ENCODE measurements at places on chromosomes 13 and 19.

DNA sequence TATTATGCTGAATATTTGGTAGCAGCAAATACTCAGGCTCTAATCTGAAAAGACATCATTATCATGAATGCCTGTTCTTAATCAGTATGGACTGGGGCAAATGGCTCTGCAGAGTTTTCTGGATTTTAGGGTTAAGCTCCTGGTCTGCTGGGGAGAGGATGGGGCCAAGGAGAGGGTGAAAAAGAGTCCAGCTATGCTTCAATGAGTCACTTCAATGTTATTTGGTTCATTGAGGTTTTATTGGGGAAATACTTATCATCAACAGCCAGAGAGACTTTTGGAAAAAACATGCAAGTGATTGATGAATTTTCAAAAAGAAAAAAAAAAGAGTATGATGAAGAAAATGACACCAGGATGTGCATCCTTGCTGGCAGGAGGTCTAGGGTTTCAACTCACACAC, 278.3 kb downstream of the UQCRFS1 start:
- DNase-seq: no peak

DNA sequence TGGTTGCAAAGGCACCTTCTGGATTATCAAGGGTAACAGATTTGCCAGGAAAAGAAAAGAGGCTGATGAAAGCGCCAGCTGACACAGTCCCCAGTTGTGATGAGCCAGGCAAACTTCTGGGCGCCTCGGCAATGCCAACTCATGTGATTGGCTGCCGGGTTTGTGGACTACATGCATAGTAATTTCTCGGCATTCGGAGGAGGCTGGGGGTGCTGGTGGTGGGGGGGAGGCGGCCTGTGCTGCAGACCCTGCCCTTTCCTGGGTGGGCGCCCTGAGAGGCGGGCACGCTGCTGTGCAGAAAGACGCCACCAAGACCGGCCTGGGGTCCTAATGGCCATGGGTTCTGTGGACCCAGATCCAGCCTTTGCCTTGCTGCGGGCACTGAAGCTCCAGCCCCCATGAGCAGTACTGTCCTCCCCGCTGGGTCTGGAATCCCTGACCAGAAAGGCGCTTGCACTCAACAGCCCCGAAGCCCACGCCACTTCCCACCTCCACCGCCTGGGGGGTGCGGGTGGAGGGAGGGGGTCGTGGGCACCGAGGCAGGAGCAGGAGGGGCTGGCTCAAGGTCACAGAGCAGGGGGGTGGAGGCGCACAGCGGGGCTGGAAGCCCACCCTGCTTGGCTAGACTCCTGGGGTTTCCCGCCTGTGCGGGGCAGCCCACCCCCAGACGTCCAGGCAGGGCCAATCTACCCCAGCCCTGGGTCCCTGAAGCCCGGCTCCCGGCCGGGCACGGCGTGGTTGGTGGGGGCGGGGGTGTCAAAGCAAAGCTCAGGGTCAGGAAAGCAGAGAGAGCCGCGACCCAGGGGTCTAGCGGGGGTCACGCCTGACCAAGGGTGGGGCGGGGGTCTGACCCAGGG, 1.0 kb downstream of the DIRAS1 start:
- DNase-seq: no peak

- no peak for DNase-seq
Observed at GRCh38 chr13:111912453-111912866, 154.5 kb upstream of the SOX1 start.

- no peak for DNase-seq
Observed at GRCh38 chr19:46586294-46586693, 14.8 kb upstream of the CALM3 start.

GRCh38 chr19:49906879-49907564, 10.3 kb upstream of the IL4I1 start:
- no peak for DNase-seq

GRCh38 chr19:12983542-12984142, 11.6 kb upstream of the NFIX start:
- DNase-seq: peak; percentile 86

DNA sequence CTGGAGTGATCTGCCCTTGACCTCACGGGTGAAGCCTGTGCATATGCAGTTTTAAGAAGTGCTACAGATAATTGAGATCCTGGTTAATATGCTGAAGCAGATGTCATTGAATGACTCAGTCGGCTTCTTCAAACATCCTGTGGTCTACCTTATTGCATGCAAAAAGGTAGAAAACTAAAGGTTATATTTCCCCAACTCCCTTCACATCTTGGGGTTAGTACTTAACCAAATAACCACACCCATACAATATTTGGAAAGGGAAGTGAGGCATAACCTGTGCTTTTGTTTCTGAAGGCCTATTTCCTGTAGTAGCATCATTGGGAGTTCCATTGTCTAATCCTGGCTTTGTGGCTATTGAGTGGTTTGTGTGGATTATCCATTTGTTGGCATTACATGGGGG, 58.3 kb downstream of the RAP2A start:
- DNase-seq: no peak

DNA sequence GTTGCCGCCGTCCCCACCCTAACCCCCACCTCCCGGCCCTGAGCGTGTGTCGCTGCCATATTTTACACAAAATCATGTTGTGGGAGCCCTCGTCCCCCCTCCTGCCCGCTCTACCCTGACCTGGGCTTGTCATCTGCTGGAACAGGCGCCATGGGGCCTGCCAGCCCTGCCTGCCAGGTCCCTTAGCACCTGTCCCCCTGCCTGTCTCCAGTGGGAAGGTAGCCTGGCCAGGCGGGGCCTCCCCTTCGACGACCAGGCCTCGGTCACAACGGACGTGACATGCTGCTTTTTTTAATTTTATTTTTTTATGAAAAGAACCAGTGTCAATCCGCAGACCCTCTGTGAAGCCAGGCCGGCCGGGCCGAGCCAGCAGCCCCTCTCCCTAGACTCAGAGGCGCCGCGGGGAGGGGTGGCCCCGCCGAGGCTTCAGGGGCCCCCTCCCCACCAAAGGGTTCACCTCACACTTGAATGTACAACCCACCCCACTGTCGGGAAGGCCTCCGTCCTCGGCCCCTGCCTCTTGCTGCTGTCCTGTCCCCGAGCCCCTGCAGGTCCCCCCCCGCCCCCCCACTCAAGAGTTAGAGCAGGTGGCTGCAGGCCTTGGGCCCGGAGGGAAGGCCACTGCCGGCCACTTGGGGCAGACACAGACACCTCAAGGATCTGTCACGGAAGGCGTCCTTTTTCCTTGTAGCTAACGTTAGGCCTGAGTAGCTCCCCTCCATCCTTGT, 6.4 kb downstream of the YIPF2 start:
- DNase-seq: no peak

DNA sequence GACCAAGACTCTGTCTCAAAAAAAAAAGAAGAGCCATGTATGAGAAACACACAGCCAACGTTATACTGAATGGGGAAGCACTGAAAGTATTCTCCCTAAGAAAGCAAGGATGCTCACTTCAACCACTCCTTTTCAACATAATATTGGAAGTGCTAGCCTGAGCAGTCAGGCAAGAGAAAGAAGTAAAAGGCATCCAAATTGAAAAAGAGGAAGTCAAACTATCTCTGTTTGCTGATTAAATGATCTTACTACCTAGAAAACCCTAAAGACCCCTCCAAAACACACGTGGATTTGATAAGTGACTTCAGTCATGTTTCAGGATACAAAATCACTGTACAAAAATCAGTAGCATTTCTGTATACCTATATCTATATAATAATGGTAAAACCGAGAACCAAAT, 16.2 kb downstream of the WBP4 start:
- no peak for DNase-seq

DNA sequence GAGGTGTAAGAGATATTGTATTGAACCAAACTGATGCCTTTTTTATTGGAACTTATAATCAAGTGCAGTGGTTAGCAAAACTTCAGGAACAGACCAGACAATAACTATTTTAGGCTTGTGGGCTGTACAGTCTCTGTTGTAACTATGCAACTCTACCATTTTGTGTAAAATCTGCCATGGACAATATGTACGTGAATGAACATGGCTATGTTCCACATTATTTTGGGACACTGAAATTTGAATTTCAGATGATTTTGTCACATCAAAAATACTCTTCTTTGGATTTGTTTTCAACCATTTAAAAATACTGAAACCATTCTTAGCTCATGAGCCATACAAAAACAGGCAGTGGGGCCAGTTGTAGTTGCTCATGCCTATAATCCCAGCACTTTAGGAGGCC, 27.9 kb upstream of the PEG3 start:
- no peak for DNase-seq

DNA sequence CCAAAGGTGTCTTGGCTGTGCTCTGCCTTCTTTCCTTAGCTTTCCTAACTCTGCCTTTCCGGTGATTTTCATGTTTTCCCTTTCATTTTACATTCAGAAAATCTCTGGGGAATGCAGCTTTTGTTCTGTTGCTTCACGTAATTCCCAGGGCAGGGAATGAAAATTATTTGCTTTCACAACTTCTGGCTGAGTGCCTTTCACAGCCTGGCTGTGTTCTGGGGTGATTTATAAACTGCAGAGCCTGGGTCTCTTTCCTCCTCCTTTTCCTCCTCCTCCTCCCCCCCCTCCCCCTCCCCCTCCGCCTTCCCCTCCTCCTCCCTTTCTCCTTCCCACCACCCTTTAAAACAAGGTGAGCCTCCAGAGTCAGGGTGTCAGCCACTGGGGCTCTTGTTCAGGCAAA, 84.3 kb downstream of the RNASEH2B start:
- no peak for DNase-seq

- no peak for DNase-seq
Observed at GRCh38 chr13:99506634-99507033, 5.4 kb downstream of the TM9SF2 start.

DNA sequence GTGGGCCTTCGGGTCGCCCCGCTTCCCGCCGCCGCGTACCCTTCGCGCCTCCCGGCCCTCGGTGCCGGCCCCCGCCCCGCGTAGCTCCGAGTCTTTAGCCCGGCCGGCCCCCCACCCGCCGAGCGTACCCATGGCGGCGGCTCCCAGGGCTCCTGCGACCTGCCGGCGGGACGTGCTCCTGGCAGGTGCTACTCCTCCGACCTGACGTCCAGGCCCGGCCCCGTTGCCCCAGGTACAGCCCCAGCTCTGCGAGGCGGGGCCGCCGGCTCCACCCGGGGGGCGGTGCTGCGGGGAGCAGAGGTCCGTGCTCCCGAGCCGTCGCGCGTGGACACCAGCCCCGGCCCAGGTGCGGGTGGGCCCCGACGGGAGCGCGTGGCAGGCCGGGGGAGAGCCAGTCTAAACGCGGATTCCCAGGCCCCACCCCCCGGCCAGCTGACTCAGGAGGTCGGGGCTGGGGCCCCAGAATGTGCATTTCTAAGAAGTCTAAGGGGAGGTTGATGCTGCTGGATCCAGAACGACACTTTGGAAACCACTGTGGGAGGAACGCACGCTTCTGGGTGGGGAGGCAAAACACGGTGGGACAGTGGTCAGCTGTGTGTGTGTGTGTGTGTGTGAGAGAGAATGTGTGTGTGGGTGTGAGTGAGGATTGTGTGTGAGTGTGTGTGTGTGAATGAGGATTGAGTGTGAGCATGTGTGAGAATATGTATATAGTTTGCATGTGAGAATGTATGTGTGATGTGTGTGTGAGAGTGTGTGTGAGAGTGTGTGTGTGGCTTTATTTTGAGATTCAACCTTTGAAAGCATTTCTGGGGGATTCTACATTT, at the start of gene SLC15A1:
TSS of gene SLC15A1 (minus strand) at position 206 of the 824 bp plus-strand sequence. CDS start at position 132, 74 bp downstream.
- no peak for DNase-seq

DNA sequence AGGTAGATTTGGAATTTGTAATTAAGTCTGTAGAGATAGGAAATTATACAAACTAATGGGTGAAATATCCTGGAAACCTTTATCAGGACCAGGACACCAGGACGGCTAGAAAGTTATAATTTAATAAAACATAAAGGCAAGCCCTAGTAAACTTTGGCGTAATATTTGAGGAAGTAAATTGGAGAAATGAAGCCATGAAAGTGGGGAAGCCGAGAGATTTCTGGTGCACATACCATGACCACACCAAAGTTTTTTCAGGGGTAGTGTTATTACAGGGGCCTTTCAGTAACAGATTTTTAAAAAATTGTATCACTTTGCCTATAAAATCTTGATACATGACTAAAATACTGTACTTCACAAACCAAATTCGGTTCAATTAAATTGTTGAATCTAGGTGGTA, 54.7 kb upstream of the URAD start:
- no peak for DNase-seq

DNA sequence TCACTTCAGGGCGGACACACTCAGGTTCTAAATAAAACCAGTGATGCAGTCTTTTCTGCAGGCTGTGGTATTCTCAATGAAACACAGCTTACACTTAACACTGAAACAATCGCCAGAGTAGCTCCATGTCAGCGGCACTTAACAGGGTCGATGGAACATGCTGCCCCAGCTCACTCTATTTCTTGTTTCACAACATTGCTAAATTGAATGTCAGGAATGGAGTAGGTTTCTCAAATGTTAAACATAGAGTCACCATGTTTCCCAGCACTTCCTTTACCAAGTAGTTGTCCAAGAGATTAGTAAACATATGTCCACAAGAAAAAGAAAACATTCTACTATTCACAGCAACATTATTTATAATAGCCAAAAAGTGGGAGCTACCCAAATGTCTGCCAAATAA, 306.9 kb downstream of the SLITRK6 start:
- no peak for DNase-seq

DNA sequence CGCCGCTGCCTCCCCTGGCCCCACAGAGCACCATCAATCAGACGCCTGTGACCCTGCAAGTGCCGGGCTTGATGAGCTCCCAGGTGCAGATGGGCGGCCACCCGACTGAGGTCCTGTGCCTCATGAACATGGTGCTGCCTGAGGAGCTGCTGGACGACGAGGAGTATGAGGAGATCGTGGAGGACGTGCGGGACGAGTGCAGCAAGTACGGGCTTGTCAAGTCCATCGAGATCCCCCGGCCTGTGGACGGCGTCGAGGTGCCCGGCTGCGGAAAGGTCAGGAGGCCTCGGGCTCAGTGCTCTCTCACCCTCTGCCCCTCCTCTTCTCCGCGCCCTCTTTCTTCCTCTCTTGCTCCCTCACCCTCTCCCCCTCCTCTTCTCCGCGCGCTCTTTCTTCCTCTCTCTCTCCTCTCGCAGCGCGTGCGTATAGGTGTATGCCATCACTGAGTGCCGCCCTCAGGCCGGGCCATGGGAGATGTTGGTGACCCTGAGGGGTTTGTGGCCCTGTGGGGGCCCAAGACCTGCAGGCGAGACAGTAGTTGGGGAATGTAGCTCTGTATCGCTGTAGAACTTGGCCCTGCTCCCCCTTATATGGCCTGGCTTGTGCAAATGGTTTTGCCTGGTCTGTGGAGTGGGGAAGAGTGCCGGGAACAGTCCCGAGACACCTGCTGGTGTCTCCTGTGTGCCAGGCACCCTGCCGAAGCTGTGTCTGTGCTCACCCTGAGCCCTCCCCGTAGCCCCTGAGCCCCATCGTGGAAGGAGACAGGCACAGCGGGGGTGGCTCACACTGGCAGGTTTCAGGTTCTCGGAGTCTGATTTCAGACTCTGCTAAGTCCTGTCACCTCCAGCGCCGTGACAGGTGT, 5.4 kb upstream of the EPN1 start:
- no peak for DNase-seq

DNA sequence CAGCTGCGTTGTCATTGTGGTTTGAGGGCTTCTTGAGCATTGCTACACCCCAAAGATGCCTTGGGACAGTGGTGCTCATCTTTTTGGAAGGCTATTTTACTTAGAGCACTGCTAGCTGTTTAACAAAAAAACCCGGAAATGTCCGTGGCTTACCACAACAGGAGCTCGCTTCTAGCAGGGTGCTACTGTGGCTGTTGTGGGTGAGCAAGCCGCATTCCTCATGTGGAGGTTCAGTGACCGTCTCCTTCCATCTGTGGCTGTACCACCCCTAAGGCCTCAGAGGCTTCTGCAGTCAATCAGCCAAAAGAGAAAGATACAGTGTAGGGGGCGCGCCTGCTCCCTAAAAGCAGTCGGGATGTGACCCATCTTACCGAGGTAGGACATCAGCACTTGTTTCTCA, 1004.2 kb downstream of the UQCRFS1 start:
- no peak for DNase-seq
